ENCODE measurements at places on chromosomes 7 and 10.

GRCh38 chr7:31478018-31478417, 35.9 kb upstream of the ITPRID1 start:
- no peak for DNase-seq

GRCh38 chr10:82249141-82249540, 374.1 kb downstream of the NRG3 start:
- DNase-seq = no peak

DNA sequence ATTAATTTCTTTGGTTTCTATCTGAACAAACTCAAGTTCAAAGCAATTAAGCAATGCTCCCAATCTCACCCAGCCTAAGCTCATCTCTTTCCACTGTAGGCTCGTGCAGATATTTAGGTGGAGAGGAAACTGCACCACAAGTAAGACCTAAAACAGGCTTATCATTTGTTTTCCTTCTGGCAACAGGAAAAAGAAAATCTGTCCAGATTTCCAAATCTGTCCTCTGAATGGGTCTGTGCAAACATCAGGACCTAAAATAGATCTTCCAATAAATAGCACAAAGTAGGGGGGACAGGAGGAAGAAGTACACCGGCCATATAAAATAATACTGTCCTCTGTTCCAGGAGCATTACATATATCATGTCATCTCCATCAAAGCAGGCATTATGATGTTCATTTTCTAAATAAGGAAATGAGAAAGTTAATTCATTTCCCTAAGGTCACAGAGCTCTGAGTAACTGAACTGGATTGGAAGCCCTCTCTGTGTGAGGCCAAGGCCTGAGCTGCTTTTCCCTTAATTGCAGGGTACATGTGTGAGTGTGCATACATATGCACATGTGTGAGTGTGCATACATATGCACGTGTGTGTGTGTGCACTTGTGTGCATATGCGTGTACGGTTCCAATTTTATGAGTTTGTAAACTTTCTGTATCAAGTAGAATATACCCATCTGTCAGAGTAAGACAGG, 92.8 kb upstream of the PARD3 start:
- no peak for DNase-seq

DNA sequence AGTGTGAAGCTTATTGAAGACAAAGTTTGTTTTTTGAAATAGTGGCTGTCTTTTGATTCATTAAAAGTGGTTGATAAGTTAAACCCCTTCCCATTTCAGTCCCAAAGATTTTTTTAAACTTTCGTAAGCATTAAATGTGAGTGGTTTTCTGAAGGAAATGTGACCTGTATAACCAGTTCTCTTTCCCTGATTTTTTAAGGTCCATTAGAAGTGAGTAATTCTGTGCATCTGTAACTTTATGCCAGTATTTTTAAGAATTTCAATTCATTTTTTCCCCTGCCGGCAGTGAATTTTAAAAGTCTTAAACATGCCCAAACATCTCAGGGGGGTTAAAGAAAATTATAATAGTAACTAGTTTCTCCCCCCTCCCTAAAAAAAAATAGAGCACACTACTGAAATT, 254.6 kb upstream of the SP8 start:
- no peak for DNase-seq

GRCh38 chr10:119199231-119199992, 8.0 kb upstream of the GRK5 start:
- no peak for DNase-seq

GRCh38 chr10:3955493-3955892, 170.5 kb upstream of the KLF6 start:
- no peak for DNase-seq

GRCh38 chr10:126420567-126421300, 32.5 kb upstream of the ADAM12 start:
- no peak for DNase-seq

GRCh38 chr10:119521443-119522204, 20.9 kb downstream of the RGS10 start:
- peak; percentile 39 for DNase-seq

DNA sequence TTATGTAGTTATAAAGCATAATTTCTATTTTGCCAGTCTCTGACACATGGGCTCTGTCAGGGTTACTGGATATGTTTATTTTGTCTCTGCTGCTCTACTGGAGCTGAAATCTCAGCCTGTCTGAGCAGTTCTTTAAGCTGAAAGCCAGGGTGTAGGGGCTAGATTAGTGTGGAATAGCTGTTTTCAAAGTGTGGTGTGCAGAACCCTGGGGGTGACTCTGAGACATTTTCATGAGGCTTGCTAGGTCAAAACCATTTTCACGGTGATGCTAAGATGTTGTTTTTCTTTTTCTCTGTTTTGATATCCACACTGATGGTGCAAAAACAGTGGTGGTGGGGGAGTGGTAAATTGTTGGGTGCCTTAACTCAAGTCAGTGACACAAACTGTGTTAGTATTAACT, 45.5 kb downstream of the CREM start:
- no peak for DNase-seq

- DNase-seq = no peak
Measured at GRCh38 chr7:17940951-17941431, 697 bp upstream of the SNX13 start.

DNA sequence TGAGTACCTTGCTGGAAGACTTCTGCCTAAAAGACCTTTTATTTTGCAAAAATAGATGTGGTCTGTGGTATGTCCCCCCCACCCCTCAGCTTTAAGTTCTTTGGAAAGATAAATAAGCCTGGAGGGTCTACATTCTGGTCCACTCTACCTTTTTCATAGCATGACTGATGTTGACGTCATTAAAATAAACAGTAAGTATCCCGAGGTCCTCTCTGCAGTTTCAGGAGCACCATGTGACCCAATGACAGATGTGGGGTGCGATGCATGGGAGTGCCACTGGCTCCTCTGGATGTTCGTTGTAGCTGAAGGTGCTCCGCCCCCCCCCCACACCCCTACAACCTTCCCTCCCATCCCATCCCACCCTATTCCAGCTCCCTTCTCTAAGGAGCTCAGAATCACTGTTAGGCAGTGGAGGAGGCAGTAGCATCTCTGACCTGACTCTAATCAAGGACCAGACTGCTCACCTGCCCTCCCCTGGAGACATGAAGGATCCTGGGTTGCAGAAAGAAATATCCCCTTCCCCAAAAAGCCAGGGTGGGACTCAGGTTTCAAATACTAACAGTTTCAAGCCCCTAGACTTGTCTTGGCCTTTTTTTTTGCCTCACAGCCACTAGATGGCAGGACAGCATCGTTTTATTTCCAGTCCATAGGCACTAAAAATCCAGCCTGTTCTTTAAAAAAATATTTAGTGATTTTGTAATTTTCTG, 25.1 kb downstream of the CASP7 start:
- DNase-seq = no peak

Measured in SW 1271 (cell line).